ENCODE measurements at places on chromosomes 1 and 21.

- no peak for DNase-seq
These were observed 320.5 kb upstream of the SGIP1 start for GRCh38 chr1:66213491-66213890.

- no peak for DNase-seq
These were observed 69.3 kb upstream of the BCAR3 start for GRCh38 chr1:93750955-93751354.

GRCh38 chr1:21865943-21866706 is 54.1 kb downstream of the LDLRAD2 start:
- peak; percentile 39 for DNase-seq

DNA sequence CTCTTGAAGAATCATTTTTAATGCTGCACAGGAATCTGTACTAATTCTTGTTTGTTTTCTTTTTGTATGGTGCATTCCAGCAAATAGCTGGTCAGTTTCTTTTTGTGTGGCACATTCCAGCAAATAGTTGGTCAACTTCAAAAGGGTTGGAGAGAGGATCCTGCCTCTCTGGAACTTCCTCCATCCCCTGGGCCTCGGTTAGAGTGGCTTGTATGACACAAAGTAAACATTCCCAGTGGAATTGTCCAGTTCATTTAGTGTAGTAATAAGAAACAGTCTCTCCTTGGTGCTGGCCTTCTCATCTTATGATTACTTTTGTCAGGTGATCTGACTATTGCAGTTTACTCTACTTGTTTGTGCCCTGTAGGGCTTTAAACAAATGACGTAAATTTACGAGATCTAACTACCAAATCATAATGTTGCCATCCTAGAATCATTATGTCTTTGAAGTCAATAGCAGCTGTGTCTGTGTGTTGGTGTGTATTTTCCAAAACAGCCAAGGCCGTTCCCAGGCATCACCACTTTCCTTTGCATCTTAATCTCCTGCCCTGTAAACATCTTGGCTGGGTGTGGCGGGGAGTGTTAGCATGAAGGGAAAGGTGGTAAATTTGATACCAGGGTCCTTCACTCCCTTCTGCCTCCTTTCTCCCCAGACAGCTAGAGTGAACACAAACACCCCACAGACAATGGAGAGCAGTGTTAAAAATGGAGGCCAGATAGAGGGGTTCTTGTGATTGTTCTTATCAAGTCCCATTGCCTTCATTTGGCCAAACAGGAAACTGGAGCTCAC is 77.9 kb downstream of the CDC7 start:
- DNase-seq = no peak

DNA sequence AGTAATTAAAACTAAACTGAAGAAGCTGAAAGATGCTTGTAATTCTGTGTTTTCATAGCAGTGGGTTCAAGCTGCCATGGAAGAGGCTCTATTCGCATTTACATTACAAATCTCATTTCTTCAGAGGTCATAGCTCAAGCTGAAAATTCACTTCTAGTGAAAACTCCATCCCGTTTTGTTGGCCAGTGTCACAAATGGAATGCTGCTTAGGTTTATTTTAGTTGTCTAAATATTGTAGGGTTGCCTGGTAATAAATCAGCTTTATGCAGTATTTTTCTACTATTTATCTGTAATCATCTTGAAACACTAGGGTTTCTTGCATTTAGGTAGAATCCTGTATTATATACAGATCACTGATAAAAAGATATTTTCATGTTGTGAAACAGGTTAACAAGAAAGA is 240.6 kb downstream of the PTBP2 start:
- no peak for DNase-seq

DNA sequence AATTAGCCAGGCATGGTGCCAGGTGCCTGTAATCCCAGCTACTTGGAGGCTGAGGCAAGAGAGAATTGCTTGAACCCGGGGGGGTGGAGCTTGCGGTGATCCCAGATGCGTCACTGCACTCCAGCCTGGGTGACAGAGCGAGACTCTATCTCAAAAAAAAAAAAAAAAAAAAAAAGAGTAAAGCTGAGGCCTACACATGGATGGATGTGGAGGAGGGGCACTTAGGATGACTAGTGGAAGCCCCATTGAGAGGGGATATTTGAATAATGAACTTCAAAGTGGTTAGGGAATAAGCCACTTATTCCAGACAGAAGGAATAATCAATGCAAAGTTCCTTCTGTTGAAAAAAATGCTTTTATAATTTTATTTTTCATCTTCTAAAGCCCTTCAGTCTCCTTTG is 51.4 kb downstream of the PTBP2 start:
- no peak for DNase-seq

- no peak for DNase-seq
These were observed 55.3 kb upstream of the MUTYH start for GRCh38 chr1:45395582-45395981.

- no peak for DNase-seq
These were observed 209.5 kb upstream of the C1orf174 start for GRCh38 chr1:4109628-4109940.

DNA sequence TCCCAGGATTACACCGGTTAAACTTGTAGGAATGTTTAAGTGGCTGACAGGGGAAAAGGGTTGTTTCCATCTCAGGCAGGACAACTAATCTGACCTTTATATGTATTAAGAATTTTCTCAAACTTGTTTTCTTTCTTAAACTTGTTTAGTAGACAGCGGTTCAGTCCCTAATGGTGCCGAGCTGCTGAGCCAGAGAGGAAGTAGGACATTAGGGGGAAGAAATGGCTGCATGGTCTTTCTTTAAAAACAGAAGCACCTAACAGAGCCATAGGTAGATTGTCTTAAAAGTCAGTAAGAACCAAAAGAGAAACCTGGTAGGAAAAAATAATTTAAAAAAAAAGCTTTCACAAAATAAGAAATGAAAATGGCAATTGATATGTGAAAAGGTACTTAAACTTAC is 3.3 kb downstream of the GBP4 start:
- no peak for DNase-seq

GRCh38 chr1:67479146-67479891 is 49.1 kb upstream of the SERBP1 start:
- no peak for DNase-seq

- no peak for DNase-seq
These were observed 4.1 kb upstream of the MIS18A start for GRCh38 chr21:32282992-32283391.

DNA sequence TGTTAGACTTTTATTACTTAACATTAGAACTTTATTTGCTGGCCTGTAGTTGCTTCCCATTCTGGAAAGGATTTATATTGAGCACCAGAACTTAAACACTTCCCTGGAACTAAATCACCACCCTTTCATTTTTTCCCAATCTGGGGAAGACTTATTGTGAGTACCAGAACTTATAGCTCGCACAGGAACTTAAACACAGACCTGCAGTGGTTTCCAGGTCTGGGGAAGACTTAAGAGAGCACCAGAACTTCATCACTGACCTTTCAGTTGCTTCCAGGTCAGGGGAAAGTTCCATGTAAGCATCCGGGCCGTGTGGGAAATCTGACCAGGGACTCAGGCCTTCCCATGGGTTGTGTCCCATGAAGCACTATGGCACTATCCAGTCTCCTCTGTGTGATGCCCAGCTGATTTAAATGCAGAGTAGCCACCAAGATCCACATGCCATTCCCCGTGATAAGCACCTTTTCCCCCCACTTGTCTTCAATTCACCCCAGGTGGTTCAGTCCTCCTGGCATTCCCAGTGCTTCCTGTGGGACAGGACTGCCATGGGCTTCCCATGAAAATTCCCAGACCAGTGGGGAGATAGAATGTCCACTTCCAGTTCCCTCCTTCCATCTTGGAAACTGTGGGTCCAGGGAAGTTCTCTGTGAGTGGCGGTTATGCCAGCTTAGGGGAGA is 48.9 kb downstream of the C4BPA start:
- no peak for DNase-seq

- no peak for DNase-seq
These were observed 143.9 kb downstream of the HS2ST1 start for GRCh38 chr1:87058343-87058649.

DNA sequence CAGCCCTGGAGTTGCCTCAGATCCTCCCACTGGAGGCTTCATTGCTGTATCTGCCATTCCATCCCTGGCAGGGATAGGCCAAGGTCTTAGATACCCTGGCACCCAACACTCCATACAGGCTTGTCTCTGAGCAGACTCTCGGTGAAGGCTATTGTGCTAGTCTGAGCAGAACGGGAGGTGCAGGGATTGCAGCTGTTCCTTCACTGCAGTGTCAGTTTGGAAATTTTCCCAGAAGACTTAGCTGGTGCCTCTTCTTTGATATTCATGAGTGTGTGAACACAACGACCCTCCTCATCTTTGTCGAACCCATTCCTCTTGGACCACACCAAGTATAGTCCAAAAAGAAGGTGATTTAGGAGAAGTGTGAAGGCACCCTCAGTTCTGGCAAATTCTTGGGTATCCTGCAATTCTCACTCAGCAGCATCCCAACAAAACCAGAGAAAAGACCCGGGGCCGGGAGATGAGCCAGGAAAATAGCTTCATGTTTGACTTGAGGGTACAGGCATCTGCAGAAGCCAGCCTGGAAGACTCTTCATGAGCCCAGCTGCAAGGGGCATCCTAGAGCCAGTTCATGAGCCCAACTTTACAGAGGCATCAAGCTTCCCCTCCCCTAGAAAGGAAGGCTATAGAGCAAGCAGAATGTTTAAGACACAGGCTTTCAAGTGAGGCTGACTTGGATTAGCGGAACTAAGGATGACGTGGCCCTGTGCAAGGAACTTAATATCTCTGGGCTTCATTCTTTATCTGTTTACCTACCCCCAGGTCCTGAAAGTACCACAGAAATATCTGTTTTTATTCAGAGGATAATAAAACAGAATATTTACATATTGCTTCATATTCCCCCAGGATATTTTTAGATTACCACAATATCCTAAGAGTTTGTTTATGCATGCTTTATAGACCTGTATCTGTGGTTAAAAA is 38.8 kb upstream of the HAO2 start:
- no peak for DNase-seq

DNA sequence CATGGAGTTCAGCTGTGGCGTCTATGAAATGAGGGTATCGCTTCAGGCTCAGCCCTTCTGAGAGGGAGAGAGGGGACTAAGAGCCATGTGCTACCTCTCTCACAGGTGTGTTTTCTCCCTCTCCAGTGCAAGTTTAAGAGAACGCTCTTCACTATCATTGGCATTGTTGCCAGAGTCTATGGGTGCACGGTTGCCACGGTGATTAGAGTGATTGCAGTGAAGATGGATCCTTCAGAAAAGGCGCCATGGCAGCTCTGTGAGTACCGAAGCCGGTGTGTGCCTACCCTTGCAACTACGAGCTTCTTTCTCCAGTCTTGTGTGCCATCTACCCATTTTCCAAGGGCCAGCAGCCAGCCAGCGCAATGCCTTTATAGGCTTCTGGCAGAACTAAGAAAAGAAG is 290.5 kb downstream of the OMA1 start:
- no peak for DNase-seq

DNA sequence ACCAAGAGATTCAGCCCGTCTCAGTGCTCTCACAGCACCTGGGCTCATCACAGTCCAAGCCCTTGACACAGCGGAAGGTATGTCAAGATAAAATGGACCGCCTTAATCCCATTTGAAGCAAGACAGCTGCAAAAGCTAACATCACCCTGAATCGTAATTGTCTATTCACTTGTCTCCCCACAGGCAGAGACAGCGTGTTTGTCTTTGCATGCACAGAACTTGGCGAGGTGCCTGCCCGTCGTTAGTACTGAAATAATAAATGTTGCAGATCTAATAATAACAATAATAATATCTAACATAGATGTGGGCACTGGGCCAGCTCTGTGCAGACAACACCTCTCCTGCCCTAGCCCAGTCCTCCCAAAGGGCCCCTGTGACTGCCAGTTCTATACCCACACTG is 271.7 kb downstream of the NPHP4 start:
- no peak for DNase-seq

GRCh38 chr1:220119043-220119512 is 25.1 kb downstream of the IARS2 start:
- DNase-seq = no peak

DNA sequence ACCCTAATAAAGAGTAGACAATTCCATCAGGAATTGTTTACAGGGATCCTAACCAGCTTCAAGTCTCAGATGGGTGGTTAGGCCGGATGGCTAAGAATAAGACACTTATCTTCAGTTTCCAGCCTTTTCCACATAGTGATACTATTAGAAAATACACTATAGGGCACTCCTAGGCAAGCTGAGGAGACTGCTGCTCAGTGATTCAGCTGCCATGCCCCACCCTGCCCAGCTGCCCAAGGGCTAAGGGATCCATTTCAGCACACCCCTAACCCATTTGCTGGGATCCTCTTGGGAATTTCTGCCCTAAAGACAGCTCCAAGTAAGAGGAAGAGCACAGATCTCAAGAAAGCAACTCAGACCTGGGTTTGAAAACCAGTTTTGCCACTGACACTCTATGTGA is 31.9 kb downstream of the PLPP3 start:
- no peak for DNase-seq

GRCh38 chr1:15383810-15384209 is 25.9 kb upstream of the EFHD2 start:
- no peak for DNase-seq

- DNase-seq = no peak
These were observed 195.7 kb downstream of the FCRL5 start for GRCh38 chr1:157356601-157357000.

- no peak for DNase-seq
These were observed 103.6 kb upstream of the ZRANB2 start for GRCh38 chr1:71184410-71184809.

GRCh38 chr1:171138980-171139379 is 46.1 kb upstream of the FMO2 start:
- DNase-seq = no peak

DNA sequence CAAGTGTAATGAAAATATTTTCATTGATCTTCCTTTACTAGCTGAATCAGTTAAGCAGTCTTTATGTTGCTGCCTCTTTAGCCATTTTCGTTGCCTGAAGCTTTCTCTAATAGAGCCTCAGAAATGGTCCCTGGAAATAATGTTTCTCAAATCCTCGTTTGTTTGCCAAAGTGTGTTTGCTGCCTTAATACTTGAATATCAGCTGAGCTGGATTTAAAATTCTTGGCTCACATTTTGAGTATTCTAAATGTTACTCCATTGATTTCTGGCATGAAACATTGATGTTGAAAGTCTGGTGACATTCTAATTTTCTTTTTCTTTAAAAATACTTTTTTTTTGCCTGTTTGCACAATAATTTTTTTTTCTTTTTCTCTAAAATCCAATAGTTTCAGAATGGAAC is 84.6 kb upstream of the SERBP1 start:
- no peak for DNase-seq

- DNase-seq = no peak
These were observed 123.2 kb downstream of the MAB21L3 start for GRCh38 chr1:116234429-116234828.

GRCh38 chr1:58290685-58291372 is 255.7 kb downstream of the OMA1 start:
- no peak for DNase-seq

DNA sequence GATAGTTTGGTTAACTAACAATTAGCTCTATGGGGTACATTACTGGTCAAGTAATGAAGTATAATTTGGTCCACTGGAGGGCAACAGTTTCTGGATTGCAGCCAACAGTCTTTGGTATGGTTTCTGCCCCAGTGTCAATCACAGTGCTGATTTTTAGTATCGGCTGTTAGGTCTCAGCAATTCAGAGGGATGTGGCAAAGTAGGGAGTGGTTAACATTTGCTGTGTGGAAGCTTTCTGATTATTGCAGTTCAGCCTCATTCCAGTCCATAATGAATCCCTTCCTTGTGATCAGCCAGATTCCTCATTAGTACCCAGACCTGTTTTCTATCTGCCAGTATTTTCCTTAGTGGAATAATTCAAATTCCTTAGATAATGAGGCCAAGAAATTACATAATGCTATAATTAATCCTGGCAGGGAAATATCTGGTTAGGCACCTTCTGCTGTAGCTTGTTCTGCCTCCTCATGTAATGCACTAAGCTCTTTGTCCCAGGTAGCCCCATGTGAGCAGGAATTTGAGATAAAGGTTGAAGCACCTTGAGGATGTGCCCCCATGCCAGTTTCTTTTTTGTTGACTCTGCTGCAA is 14.0 kb downstream of the F3 start:
- no peak for DNase-seq
